ENCODE measurements at places on chromosomes 4 and X.
A peak's percentile ranks its signal among the peaks of the same experiment; 100 is the strongest.

DNA sequence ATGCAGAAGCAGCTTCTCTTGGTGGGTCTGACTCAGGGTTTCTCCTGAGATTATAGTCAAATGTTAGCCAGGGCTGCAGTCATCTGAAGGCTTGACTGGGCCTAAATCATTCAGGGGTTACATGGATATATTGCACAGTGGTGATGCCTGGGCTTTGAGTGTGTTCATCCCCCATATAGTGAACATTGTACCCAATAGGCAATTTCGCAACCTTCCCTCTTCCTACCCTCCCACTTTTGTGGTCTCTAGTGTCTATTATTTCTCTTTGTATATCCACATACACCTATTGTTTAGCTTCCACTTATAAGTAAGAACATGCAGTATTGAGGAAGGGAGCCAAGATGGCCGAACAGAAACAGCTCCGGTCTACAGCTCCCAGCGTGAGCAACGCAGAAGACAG lies 90.3 kb upstream of the CAMK2D start:
- DNase-seq: no peak

DNA sequence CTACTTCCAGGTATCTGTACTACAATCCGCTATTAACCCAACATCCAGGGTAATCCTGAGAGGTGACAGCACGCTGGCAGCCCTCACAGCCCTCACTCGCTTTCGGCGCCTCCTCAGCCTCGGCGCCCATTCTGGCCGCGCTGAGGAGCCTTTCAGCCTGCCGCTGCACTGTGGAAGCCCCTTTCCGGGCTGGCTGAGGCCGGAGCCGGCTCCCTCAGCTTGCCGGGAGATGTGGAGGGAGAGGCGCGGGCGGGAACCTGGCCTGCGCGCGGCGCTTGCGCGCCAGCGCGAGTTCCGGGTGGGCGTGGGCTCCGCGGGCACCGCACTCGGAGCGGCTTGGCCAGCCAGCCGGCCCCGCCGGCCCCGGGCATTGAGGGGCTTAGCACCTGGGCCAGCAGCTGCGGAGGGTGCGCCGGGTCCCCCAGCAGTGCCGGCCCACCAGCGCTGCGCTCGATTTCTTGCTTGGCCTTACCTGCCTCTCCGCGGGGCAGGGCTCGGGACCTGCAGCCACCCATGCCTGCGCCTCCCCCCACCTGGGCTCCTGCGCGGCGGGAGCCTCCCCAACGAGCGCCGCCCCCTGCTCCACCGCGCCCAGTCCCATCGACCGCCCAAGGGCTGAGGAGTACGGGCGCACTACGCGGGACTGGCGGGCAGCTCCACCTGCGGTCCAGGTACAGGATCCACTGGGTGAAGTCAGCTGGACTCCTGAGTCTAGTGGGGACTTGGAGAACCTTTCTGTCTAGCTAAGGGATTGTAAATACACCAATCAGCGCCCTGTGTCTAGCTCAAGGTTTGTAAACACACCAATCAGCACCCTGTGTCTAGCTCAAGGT lies 87.3 kb downstream of the PRSS12 start:
- no peak for DNase-seq

DNA sequence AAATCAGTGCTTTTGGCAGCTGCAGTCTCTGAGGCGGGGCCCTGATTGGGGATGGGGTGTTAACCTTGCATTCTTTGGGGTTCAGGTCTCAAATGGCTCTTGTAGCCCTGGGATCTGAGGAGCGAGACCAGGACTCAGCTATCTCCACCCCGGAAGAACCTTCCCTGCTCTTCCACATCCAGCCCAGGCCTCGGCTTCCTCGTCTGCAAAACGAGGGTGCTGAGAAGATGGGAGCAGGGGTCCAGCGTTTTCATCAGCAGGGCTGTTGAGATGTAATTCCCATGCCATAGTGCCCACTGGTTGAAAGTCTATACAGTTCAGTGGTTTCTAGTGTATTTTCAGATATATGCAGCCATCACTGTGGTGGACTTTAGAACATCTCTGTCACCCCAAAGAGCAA lies 34.6 kb upstream of the WFS1 start:
- DNase-seq: no peak

- no peak for DNase-seq
Observed at GRCh38 chr4:963276-964225, 9.8 kb downstream of the DGKQ start.

DNA sequence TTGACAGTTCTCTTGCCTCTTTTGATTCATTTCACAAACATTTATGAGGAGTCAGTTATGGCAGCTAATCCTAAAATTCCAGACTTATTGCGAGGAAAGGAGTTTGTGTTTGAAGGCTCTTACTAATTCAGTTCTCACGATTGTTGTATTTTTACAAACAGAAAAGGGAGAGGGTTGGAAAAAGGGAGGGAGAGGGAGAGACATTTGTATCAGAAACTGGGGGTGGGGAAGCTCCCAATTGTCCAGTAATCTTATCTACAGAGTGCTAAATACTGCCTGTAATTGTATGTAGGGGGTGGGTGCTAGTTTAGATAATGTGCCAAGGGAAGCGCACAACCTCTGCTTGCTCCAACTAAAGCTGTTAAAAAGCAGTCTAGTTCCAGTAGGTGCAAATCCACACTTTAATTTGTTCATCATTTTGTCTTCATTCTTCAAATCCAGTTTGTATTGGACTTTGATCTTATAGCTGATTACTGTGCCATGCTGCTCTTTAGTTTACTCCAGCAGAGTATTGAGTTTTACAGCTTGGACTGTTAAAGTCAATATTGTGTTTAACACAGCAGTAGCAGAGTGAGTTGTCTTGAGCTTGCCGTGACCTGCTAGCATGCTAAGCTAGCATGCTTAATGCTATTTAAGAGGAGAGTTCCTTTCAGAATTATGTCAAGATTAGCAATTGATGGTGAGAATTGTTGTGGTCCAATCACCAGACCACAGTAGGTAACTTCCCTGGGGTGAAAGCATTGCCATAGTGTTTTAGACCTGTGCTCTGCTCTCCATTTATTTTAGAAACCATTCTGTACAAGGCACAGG lies 13.9 kb downstream of the FNIP2 start:
- DNase-seq: peak; percentile 47

GRCh38 chr4:13527981-13528820 lies 16.1 kb downstream of the NKX3-2 start:
- DNase-seq: no peak

DNA sequence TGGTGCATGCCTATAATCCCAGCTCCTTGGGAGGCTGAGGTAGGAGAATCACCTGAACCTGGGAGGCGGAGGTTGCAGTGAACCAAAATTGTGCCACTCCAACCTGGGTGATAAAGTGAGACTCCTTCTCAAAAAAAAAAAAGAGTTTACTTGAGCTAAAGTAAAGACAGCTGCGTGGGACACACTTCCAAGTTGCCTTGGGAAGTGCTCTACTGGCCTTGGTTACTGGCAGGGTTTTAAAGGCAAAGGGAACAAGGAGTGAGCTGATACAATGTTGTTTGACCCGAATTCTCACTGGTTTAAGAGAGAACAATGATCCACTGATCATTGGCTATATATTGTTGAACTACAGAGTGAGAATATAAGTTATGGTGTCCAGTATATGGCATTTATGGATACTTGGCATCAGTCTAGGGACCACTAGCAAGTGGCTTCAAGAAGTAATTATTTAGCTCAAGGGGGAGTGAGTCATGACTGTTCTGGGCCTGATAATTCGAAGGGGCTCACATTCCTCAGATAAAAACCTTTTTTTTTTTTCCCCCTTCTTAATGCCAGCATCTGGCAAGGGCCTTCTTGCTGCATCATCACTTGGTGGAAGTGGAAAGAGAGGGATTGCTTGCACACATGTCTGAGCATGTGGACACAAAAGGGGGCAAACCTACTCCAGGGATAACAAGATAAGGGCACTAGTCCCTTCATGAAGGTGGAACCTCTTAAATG lies 32.3 kb downstream of the GRK4 start:
- no peak for DNase-seq

DNA sequence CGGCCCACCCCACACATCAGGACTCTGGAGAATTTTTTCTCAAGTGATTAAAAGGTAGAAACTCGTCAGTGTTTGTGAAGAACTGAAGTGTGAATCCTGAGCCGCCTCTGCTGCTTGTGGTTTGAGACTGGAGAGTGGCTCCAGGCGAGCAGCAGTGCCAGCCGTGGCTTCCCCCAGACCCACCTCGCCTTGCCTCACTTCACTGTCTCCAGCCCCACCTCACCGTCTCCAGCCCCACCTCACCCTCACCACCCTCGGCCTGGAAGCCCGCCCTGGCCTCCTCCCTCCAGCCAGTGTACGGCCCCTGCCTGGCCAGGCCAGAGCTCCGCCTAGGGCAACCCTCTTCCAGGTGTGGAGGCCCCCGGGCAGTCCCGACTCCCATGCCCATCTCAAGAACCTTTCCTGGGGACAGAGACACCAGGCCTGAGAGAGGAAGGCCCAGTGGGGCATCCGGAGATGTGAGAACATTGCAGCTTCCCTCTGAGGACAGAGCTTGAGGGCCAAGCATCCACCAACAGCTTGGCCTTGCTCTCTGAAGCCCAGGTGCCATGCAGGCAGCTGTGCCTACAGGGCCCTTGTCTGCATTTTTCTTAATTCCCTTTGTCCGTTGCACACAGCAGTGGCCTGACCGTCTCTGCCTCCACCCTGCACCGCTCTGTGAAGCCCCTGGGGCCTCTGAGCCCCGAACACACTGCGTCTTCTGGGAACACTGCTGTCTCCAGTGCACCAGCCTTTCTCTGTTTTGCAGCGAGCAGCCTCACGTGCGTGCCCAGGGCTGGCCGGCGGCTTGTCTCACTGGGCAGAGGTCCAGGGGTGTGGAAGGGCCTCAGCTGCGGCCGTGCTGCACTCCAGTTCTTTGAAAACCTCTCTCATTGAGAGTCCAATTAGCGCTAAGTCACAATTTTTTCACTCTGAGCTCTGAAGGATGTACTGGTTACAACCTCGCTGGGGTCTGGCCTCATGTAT lies 13.8 kb downstream of the SH3BP2 start:
- no peak for DNase-seq

DNA sequence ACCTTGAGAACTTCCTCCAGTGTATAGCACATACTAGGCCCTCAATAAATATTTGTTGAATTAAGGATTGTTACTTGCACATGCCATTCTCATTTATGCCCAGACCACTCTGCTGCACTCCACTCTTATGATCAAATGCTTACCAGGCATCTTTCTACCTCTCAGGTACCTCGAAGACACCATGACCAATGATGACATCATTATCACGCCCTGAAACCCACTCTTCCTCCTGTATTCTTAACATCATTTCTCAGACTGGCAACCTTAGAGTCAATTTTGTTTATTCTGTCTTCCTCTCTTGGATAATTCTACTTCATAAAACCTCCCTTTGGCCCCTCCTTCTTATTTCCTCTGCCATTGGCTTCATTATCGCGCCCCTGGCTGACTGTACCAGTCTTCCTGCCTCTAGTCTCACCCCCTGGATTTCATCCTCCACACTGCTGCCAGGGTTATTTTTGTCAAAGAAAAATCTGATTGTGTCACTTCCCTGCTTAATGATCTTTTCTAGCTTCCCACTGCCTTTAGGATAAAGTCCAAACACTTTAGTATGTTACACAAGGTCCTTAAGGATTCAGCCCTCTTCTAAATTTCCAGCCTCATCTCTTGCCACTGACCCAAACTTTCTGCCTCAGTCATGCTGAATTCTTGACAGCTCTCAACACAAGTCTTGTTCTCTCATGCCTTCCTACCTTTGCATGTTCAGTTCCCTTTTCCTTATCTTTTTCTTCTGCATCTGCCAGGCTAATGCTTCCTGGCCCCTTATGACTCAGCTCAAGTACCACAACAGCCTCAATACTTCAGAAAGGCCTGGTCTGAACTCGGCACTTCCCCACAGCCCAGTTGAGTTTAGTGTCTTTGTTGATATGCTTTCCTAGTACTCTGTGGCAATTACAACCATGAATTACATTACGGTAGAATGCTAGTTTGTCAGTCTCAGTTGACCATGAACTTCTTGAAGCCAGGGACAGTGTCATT lies 45.8 kb downstream of the HDAC8 start:
- DNase-seq: no peak

DNA sequence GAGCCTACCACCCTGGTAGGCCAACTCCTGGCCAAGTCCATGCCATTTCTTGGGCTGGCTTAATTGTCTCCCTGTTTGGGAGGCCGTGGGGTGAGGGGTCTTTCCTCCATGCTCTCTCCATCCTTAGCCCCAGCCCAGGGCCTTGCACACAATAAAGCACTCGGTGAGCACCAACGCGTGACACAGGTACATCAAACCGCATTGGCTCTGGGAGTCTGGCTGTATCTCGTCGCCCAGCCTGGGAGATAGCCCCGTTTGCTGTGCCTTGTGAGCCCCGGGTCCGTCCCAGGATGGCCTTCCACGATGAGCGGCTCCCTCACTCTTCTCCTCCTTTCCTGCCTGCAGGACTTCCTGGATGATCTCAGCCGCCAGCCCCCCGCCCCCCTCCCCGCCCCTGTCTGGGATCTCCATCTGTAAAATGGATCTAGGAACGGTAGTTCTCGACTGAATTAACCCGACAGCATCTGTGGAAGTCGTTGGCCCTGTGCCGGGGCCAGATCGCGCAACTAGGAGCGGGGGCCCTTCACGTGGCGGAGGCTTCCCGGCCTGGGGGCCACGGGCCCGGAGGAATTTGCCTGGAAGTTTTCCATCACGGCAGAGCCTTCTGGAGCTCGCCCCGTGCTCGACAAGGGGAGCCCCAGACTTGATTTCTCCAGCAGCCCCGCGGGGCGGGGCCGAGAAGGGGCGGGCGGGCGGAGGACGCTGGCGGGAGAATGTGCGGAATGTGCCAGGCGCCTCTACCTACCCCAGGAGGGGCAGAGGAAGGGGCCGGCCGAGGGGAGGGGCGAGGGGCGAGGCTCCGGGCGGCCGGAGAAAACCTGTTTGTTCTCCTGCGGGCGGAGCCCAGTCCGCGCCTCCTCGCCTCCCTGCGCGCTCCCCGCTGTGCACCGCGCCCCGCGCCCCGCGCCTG lies at the start of gene ZNF185:
Gene ZNF185 (plus strand): TSS at position 846 of the 910 bp plus-strand sequence. CDS start 16,423 bp downstream, outside the sequence.
- no peak for DNase-seq

DNA sequence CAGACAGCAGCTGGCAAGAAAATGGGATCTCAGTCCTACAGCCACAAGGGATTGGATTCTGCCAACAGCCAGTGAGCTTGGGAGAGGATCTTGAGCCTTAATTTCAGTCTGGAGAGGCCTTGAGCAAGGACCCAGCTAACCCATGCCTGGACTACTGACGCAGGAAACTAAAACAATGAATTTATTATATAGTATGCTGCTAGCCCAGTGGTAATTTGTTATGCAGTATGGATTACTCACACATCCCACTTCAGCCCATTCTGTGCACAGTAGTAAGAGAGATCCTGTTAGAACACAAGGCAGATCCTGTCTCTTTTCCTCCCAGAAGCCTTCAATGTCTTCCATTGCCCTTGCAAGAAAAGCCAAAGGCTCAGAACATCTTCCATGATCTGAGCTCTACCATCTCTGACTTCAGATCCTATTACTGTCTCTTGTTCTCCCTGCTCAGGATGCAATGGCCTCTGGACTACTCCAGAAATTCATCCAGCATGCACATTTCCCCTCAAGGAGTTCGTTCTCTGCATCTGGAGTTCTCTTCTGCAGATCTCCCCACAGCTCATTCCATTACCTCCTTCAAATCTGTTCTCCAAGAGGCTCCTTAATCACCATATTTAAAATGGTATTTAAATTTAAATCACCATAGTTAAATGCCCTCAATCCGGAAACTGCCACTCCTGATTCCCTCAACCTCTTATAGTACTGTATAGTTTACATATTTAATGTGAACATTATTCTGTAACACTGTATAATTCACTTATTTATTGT lies 27.6 kb downstream of the SMIM20 start:
- DNase-seq: no peak

Measured in HEK293T (cell line).